ENCODE measurements at places on chromosomes 7 and 10. TPM values are rescaled to one million over a fixed set of nuclear protein-coding genes. Genes with fewer than 3 reads are reported as not detected.

Gene STAG3
- total RNA-seq: 6.7 TPM

Gene GPR15LG
- not detected for total RNA-seq

Gene FAM25A
- not detected for total RNA-seq

Gene OR6B1
- under 0.01 TPM for total RNA-seq

Gene FAM25G
- total RNA-seq: not detected

Gene RNF32
- total RNA-seq: 0.10 TPM

Gene PRXL2A
- total RNA-seq: 3.3 TPM

Gene ADAM8
- 84.9 TPM for total RNA-seq

Gene NUTM2E
- total RNA-seq: 0.42 TPM

Gene TMEM229A
- total RNA-seq: not detected

Gene GLI3
- total RNA-seq: 0.10 TPM

Gene PNLIP
- not detected for total RNA-seq

Gene GPR85
- total RNA-seq: under 0.01 TPM

Gene GTPBP10
- total RNA-seq: 16.2 TPM

Gene RSPH10B2
- total RNA-seq: 0.21 TPM

Gene GGCT
- total RNA-seq: 6.6 TPM

Gene TMEM72
- total RNA-seq: not detected

Gene CCDC3
- total RNA-seq: 0.21 TPM

Gene UCN3
- total RNA-seq: not detected

Gene COL26A1
- total RNA-seq: 0.21 TPM

Gene SLC26A5
- not detected for total RNA-seq

Gene PAPSS2
- total RNA-seq: 1.7 TPM

Gene ZDHHC4
- 24.1 TPM for total RNA-seq

Gene SRI
- 40.0 TPM for total RNA-seq

Gene TUBB8
- 0.21 TPM for total RNA-seq

All from mononuclear cell (primary cell).